ENCODE measurements at places on chromosomes 13 and 19.

DNA sequence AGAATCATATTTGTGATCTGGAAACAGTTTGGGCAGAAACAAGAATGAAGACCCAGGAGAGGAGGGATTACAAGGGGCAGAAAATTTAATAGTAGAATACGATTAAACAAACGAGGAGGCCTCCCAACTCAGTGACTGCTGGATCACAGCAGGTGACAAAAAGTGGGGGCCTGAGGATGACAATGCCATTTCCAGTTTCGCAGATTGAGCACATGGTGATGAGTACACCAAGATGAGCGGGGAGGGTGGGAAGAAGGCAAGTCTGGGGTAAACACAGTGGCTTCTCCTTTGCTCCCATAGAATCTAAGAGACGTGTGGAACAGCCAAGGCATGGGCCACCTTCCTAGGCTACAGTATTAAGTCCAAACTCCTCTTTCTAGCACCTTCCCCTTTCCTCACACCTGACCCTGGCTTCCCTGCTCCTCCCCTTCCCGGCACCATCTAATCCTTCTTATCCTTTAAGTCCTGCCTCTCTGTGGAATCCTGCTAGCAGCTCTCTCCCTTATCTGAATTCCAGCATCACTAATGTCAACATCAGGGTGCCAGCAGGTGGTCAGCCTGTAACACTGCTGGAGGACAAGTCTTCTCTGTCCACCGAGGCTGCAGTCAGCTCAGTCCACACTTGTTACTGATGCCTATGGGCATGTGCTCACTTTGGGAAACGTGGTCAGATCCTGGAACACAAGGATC lies 13.5 kb downstream of the ATP7B start:
- no peak for DNase-seq
- H3K36me3 ChIP-seq, result no peaks in the 10 kb centered on the region
- no peak overlapping the region for H3K4me3 ChIP-seq
- no peaks in the 10 kb centered on the region for H3K27me3 ChIP-seq
- H3K4me1 ChIP-seq, result no peaks in the 10 kb centered on the region

GRCh38 chr19:47549261-47549862 lies 23.6 kb downstream of the ZNF541 start:
- H3K4me3 ChIP-seq, result no peak overlapping the region
- peaks cover 6% of the 10 kb centered on the region for H3K4me1 ChIP-seq
- DNase-seq, result no peak
- no peaks in the 10 kb centered on the region for H3K36me3 ChIP-seq
- H3K27me3 ChIP-seq, result no peaks in the 10 kb centered on the region

- H3K36me3 ChIP-seq, result no peaks in the 10 kb centered on the region
- H3K4me3 ChIP-seq, result peak overlapping the region; percentile 51
- H3K27ac ChIP-seq, result peak overlapping the region; percentile 81
- peaks cover 8% of the 10 kb centered on the region for H3K27me3 ChIP-seq
- DNase-seq, result peak; percentile 72
- no peaks in the 10 kb centered on the region for H3K4me1 ChIP-seq
Measured at GRCh38 chr13:111115965-111116521, 933 bp downstream of the ARHGEF7 start.

DNA sequence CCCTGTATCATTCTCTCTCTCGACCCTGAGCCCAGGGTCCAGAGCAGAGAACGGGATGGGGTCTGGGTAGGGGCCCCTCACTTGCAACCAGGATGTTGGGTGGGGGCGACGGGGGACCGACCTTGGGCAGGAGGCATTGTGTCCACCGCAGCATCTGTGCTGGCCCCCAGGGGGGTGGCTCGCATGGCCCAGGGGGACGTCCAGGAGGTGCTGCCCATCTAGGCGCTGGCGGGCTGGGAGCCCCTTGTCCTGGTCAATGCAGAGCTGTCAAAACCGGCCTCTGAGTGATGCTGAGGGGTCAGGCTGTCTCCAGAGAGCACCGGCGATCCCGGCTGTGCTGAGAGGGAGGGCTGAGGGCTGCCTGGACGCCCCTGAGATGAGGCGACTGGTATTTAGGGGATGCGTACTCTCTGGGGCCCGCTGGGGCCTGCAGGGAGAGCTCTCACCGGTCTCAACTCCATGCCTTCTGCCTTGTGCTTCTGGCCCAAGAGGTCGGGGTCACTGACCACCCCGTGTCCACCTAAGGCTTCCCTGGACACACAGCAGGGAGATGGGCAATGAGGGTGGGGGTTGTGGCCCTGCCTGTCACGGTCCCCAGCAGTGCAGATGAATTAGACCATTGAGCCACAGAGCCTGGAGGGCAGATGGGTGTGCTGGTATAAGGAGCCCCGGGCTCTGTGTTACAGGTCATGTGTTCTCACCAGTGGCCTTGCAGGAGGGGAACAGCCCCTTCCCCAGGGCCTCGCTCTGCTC lies 8.6 kb downstream of the RPS9 start:
- peak overlapping the region; percentile 63 for H3K27ac ChIP-seq
- no peaks in the 10 kb centered on the region for H3K36me3 ChIP-seq
- no peak for DNase-seq
- no peaks in the 10 kb centered on the region for H3K27me3 ChIP-seq
- no peak overlapping the region for H3K4me3 ChIP-seq

DNA sequence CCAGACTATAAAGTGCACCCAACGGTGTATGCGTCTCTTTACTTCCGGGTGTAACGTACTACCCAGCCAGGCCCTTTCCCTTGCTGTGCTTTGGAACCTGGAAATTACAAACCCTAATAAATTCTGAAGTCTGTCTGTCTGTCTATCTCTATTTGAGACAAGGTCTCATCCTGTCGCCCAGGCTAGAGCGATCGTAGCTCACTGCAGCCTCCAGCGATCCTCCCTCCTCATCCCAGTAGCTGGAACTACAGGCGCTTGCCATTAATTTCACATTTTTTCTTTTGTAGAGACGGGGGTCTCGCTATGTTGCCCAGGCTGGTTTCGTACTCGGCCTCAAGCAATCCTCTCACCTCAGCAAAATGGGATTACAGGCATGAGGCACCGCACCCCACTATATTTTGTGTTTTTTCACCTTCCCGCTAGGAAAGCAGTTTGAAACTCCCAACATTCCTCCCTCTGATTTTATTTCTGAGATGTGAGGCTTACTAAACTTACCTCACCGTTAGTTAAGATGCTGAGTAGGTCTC lies 469 bp upstream of the RNF6 start:
- H3K36me3 ChIP-seq, result no peaks in the 10 kb centered on the region
- no peaks in the 10 kb centered on the region for H3K4me1 ChIP-seq
- H3K27ac ChIP-seq, result peak overlapping the region; percentile 96
- peak overlapping the region; percentile 98 for H3K4me3 ChIP-seq
- DNase-seq, result no peak

Data from uterus (tissue), 4 donors.